ENCODE measurements at places on chromosomes 3 and 15.

DNA sequence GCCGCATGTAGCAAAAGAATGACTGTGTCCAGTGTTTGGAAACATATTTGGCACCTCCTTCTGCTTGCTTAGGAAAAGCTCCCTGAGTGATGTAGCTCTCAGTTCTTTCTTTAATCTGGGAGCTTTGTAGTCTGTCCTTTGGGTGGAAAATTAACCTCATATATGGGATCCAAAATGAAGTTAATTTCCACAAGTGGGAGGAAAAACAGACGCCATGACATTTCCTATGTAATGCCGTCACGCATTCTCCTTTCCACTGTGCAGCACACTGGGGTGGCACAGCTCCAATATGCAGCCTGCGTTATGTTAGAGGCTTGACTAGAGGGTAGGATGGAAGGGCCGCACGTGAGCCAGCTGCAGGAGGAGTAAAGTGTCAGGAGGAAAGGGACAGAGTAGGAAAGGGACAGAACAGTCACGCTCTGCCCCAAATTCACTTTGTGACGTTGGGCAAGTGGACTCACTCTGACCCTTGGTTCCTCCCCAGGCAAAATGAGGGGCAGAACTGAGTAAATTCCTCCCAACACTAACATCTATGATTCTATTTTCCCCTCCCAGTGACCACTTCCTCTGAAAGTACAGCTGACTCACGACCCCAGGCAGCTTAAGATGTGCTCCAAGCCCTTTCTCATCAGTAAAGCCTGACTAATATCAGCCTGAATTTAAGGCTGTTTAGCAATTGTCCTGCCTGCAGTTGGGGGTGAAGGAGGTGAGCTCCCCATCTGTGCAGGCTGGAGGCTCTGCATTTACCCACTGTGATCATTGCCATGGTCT is 176.5 kb upstream of the PFN2 start:
- no peak for DNase-seq

DNA sequence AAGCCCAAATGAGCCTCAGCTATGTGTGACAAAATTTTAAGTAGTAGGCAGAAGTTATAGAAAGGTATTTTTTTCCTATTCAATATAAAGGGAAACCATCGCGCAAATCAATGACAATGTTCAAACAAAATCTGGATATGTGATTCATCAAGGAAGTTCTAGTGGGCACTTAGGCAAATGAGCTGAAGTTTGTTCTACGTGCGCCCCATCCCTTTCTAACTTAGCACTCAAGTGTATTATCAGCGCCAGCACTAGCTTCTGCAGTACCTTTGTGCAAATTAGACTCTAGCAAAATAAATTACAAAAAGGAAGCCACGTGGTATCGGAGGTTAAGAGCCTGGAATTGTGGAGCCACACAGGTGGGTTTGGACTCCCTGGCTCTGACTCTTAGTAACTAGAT is 91.1 kb downstream of the TBL1XR1 start:
- DNase-seq = no peak

- DNase-seq = no peak
Observed at GRCh38 chr15:64731805-64732151, 43.6 kb downstream of the RBPMS2 start.

GRCh38 chr3:183466575-183466974 is 38.2 kb upstream of the MCF2L2 start:
- DNase-seq = no peak

DNA sequence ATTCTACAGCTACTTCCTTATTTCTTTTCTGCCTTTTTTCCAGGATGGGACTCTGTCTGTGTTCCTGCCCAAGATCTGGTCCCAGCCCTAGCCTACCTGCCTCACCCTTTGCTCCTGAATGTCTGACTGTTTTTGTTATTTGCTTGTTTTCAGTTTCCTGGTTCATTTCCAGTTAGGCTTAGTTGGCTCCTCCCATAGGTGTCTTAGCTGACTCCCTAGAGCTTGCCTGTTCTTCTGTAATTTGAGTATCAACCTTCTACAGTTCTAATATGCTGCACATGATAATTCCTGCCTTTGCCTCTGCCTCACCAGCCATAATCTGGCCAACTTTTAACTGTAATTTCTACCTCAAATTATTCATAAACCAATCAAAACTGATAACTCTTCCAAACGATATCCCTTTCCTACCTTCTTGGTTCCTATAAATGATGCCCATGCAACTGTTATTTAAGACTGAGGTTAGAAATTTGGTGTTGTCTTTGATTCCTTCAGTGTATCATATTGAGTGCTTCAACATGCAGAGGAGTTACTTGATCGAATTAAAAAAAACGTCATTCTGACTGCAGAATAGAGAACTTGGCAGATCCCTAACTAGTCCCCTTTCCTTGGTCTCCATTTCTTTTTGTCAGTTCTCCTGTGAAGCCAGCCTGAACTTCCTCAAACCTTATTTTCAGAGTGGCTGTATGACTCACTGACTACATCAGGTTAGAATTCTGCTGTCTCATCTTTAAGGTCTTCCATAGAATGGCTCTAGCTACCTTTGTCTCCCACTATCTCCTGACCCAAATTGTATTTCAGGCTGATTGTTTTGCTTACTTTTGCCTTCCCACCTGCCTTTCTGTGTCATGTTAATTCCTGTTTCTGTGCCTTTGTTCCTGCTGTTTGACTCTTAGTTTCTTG is 8.4 kb downstream of the GOLM2 start:
- DNase-seq = no peak

DNA sequence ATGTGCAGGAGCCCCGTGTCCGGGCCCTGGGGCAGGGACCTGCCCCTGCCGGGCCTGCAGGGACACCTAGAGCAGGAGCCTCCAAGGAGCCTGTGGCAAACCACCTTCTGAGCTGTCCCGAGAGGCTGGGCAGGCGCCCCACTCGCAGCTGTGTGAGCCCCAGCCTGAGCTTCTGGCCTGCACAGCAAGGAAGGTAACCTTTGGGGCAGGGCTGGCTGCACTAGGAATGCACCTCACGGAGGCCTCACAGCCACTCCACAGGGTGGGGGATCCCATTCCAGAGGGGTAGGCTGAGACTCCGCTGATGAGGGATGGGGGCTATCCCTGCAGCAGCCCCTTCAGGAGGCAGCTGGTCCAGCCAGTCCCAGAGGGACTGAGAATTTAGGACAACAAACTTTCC is 68.1 kb downstream of the DNAJB8 start:
- no peak for DNase-seq

- DNase-seq = no peak
Observed at GRCh38 chr3:186502138-186502948, 41.8 kb downstream of the CRYGS start.

GRCh38 chr15:65659502-65660052 is 37.8 kb downstream of the SLC24A1 start:
- DNase-seq = no peak

GRCh38 chr15:79601405-79602086 is 169.4 kb downstream of the MINAR1 start:
- no peak for DNase-seq

DNA sequence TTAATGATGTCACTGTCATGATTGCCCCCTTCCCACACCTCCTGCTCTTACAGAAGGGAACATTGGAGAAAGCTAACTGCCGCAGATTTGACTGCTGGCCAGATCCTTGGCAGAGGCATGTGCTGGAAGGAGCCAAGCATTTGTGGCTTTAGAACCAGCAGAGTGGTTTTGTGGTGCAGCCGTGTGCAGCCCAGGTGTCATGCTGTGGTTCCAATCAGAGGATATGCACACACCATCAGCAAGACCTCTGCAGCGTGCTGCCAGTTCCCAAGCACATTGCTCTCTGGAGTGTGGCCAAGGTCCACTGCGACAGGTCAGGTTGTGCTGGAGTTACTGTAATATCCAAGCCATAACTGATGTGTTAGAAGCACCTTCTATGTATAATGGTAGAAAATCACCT is 61.6 kb downstream of the OTOL1 start:
- no peak for DNase-seq

DNA sequence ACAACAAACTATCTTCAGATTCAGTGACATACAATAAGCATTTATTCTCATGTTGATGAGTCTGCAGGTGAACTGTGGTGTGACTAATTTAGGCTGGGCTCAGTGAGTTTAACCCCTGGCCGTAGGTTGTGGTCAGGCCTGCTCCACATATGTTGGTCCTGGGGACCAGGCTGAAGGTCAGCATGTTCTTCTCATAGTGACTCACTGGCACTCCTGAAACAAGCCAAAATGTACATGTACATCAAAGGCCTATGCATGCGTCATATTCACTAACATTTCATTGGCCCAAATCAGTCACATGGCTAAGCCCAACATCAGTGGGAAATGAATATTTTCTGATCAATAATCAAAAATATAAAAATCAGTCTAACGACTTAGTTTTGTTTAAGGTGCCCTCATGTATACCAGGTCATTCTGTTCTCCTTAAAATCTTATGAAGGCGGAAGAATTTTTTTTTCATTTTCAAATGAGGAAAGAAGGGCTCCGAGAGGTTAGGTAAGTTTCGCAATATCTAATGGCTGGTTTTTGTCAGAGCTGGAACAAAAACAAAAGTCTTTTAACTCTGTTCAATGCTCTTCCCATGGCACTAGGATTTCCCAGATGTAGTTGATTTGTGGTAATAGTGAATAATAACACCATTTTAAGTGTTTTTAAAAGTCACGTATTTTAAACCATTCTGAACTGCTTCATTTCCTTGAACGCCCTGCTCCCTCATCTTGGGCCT is 148.5 kb downstream of the MFSD1 start:
- DNase-seq = no peak

DNA sequence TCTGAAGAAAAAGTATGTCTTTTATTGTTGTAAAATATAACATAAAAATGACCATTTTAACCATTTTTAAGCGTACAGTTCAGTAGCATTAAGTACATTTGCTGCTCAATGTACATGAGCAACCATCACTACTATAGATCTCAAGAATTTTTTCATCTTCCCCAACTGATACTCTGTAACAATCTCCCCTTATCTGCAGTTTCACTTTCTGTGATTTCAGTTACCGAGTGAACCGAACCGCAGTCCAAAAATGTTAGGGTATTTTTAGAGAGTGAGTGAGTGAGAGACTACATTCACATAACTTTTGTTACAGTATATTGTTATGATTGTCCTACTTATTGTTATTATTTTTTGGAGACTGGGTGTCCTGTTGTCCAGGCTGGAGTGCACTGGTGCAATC is 9.0 kb upstream of the SLC25A26 start:
- no peak for DNase-seq

DNA sequence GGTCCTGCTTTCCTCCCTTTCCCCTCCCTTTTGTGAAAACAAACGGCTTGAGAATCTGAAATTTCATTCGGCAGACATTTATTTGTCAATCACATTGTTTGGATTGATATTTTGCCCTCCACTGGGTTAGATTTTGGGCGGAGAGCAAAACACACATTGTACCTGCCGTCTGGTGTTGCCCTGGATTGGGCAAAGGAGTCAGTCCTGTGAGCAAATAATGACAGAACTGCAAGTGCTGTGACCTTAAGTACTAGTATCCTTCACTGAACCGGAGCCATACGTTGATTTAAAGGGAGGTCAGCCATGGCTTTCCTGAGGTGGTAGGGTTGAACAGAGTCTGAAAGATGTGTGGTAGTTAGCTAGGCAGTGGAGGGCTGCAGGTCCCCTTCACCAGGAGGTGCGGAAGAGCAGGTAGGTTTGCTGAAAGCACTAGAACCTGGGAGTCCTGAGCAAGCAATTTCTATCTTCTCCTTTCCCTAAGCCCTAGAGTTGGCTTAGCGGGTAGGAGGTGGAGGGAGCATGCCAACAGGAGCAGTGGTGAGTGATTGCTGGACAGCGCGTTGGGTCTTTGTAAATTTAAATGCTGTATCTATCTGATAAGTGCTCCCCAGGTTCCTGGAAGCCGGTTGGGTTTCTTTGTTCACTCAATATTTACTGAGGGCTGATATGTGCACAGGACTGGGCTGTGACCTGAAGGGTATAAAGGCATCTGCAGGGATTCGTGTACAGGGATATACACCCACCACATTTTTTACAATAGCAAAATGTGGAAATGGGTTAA is 2.0 kb downstream of the PDIA5 start:
- DNase-seq = no peak

DNA sequence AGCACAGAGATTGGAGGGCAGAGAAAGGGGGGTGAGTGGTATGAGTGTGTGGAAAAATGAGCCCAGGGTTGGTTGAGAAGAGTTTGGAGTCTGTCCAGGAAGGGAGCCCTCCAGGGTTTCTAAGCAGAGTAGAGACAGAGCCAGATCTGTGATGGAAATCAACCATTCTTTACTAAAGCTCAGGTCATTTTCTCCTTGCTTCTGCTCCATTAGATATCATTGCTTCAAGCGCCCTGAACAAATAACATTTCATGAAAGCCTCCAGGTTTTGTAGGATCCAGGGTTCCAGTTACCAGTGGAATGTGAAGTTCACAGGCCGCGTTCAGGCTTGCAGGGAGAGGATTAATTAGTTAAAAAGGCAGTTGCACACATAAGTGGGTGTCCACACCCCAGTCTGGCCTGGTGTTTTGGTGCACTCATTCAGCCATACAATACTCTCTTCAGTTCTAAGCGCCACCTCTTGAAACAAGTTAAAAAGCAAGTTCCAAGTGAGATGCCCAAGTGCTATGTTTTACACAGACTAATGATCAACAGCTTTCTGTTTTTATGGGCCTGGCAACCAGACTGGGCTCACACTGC is 16.4 kb upstream of the BOC start:
- no peak for DNase-seq

GRCh38 chr3:129702934-129703712 is 96.6 kb upstream of the PLXND1 start:
- no peak for DNase-seq

GRCh38 chr3:139427283-139428060 is 38.0 kb upstream of the COPB2 start:
- DNase-seq = no peak

DNA sequence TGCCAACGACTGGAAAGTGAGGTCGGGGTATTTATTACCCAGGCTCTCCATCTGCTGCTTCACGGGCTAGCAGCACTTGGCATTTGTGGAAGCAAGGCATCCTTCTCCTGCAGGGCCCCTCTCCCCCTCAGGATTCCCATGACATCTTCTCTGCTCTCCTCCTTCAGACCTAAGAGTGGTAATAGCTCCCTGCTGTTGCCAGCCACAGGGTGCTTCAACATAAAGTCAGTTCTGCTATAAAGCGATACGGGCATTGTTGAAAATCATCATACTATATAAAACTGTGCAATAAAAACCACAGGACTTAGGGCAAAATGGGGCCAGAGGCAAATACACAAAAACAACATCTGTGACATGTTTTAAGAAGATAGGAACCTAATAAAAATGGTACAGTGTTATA is 391.8 kb upstream of the ADAMTS9 start:
- DNase-seq = no peak

GRCh38 chr3:116716490-116716889 is 6.9 kb downstream of the TUSC7 start:
- no peak for DNase-seq

- no peak for DNase-seq
Observed at GRCh38 chr3:77086408-77086807, 46.5 kb downstream of the ROBO2 start.

DNA sequence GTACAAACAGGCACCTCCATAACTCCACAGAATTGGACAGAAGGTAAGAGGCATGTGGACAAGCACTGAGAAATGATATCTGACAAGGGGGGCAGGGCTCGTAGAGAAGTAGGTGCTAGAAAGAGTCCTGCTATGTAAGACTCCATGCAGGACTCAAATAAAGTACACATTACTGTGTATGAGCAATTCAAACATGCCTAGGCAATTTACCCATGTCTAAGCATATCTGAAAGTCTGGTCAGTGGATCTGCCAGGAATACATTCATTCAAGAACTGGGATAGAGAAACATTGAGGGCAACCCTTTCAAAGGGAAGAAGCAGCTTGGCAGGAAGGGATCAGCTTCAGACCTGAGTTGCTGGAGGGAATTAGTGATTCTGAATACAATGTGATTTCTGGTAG is 174.1 kb upstream of the MCTP2 start:
- no peak for DNase-seq

All from T-helper 22 cell (primary cell).